ENCODE measurements at places on chromosomes 16 and 17.

GRCh38 chr17:38768417-38768816, 15.9 kb downstream of the PSMB3 start:
- DNase-seq, result no peak

- peak; percentile 37 for DNase-seq
Observed at GRCh38 chr17:3693829-3694231, 2.1 kb downstream of the P2RX5 start.

DNA sequence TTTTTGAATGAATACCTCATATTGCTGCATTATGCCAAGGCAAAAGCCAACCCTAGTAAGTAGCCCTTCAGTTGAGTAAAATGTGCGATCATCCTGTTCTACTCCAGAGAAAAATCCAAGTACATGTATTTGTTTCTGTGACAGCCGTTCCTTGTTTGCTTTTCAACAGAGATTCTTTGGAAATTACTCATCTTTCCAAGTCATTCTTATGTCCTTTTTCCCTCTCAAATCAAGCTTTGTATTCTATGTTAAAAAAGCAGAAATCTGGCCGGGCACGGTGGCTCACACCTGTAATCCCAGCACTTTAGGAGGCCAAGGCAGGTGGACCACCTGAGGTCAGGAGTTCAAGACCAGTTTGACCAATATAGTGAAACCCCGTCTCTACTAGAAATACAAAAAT, 112.9 kb upstream of the HAS3 start:
- DNase-seq, result no peak

- no peak for DNase-seq
Observed at GRCh38 chr16:64416216-64417005, 705.5 kb downstream of the CDH11 start.

DNA sequence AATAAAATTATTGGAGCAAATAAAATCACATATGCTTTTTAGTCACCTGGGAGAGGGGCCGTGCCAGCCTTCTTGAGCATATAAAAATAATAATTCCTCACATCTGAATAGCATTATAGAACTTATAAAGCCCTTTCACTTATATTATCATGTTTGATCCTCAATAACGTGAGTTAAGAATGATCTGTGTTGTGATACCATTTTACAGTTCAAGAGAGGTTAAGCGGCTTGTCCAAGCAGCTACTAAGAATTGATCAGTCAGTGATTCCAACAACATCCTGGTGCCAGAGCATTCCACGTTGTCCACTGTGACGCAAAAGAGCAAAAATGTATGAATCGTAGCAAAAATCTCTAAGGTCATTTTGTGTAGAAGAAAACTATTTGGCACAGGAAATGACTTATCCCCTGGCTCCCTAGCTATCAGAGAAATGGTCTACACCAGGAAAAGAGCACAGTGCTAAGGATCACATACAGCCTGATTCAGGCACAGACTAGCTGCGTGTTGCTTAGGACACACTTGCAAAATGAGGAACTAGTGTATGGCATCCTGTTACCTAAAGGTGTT, 33.0 kb downstream of the ANKFN1 start:
- DNase-seq, result no peak

DNA sequence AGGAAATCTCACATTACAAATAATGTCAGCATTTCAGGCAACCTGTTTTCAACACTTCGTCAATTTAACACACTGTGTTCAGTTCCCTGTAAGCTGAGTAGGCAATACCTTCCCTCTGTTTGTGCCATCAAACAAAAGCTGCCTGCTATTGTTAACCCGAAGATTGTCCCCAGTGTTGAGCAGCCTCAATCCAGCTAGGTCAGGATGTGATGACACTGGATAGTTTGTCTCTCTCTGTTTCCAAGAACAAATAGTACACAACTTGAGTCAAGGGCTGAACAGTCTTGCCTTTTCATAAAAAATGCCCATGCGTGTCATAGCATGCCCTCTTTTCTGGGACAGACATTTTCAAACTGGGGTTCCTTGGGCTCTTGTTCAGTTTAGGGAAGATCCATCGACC, 36.4 kb downstream of the HSD17B2 start:
- DNase-seq, result no peak

DNA sequence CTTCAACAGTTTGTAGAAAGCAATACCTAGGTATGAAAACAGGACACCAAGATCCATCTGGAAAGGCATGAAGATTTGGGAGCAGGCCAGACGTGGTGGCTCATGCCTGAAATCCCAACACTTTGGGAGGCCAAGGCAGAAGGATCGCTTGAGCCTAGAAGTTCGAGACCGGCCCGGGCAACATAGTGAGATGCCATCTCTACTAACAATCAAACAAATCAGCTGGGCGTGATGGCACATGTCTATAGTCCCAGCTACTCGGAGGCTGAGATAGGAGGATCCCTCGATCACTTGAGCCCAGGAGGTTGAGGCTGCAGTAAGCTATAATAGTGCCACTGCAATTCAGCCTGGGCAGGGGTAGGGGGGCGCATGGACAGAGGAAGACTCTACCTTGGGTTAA, 20.3 kb downstream of the LITAF start:
- no peak for DNase-seq

GRCh38 chr16:30953511-30954124, 3.9 kb upstream of the SETD1A start:
- DNase-seq, result peak; percentile 69

- DNase-seq, result no peak
Observed at GRCh38 chr17:32822996-32823395, 53.9 kb downstream of the MYO1D start.

DNA sequence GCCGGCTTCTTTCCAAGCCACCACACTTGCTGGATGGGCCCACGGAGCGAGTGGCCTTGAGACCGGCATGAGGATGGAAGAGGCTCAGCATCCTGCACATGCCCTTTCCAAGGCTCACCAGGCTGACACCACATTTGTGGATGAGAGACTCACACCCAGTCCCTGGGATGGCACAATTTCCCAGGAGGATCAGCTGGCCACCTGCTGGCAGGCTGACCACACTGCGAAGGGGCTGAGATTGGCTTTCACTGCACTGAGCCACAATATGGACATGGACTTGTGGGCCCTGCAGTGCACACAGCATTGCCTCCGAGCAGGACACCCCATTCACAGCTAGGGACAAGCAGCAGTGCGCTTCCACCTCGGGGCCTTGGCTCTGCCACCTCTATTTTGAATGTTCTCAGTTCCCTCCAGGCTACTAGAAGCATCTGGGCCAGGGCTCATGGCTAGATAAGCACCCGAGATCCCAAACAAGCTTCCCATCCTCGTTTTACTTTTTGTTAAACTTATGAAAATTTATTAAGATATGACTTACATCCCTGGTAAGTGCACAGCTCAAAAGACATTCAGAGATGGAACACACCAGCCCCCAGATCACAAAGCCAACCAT, 25.3 kb upstream of the KSR1 start:
- DNase-seq, result no peak

DNA sequence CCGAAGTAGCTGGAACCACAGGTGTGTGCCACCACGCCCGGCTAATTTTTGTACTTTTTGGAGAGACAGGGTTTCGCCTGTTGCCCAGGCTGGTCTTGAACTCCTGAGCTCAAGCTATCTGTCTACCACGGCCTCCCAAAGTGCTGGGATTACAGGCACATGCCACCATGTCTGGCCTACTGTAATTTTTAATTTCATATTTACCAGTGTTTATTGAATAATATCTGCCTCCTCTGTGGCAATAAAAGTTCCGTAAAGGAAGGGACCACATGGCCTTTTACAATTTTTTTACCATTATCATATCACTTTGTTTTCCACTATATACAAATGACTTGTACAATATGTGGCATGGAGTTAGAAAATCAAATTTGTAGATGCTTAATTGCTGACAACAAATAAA, 7.8 kb downstream of the USP31 start:
- no peak for DNase-seq

GRCh38 chr16:72989579-72990551, 58.1 kb downstream of the ZFHX3 start:
- DNase-seq, result no peak

DNA sequence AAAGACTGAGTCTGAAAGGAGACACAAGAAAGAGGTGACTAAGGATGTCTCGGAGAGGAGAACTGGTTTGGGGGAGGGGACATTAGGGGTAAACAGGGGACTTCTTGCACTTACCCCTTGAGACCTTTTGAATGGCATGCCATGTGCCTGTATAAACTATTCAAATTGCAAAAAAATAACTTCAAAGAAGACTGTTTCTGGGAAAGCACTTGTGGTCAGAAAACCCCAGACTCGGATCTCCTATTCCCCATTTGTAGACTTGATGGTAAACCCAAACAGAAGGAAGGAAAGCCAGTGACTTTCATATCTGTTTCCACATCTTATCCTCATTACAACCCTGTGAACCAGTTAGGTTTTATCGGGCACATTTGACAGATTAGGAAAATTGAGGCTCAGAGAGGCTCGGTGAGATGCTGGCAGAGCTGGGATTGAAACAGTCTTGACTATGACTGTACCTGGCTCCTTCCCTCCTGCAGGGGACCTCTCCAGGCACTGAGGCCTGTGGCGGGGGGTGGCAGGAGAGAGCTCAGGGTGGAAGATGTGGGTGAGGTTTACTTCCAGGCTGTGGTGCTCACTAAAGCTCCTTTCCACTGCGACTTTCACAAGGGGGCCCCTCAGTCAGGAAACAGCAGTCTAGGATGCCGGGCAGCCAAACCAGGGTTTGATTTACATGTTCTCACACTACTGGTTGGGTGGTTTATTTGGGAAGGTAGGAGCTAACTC, 30.5 kb upstream of the PLCG2 start:
- DNase-seq, result no peak

DNA sequence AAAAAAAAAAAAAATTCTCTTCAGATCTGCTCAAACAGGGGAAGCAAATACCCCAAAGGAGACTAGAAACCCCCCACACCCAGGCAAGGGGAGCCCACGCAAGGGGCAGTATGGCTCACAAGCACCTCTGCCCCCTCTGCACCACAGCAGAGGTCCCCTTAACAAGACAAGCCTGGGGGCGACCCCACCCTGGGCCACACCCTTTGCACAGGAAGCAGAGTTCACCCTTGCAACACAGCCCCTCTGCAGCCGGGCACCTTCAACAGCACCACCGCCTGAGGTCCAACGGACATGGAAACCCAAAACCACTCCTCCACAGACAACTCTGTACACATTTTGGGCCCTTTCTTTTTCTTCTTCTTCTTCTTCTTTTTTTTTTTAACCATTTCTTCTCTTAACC, 12.8 kb downstream of the AXIN1 start:
- DNase-seq, result no peak

GRCh38 chr16:20611975-20612481, 35.9 kb upstream of the ACSM2B start:
- DNase-seq, result no peak

DNA sequence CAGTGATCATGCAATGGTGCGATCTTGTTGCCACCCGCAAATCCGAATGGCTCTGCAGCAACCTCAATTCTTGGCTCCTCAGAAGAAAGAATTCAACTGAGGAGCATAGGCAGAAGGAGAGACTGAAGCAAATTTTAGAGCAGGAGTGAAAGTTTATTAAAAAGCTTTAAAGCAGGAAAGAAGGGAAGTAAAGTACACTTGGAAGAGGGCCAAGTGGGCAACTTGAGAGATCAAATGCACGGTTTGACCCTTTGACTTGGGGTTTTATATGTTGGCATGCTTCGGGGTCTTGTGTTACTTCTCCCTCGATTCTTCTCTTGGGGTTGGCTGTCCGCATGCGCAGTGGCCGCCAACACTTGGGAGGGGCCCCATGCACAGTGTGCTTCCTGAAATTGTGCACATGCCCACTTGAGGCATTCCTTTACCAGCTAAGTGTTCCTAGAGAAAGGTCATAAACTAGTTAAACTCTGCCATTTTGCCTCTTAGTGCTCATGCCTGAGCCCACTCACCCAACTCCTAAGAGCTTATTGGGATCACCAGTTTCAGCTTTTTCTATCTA, 36.7 kb downstream of the ZNRF1 start:
- no peak for DNase-seq

DNA sequence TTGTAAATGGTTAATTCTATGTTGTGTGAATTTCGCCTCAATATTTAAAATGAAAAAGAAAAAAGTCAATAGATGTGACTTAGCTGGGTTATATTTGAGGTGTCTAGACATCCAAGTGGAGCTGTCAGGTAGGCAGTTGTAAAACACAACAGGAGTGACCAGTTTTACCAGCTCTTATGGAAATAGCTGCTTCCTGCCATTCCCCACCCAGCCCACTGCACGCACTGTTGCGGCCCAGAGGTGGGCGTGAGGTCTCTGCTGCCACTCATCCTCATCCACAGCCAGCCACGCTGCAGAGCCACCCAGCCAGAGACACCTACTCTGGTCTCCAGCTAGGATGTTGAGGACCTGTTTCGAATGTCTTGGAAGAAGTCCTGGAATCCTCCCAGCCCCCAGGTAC, 3.4 kb upstream of the CARD14 start:
- DNase-seq, result no peak

DNA sequence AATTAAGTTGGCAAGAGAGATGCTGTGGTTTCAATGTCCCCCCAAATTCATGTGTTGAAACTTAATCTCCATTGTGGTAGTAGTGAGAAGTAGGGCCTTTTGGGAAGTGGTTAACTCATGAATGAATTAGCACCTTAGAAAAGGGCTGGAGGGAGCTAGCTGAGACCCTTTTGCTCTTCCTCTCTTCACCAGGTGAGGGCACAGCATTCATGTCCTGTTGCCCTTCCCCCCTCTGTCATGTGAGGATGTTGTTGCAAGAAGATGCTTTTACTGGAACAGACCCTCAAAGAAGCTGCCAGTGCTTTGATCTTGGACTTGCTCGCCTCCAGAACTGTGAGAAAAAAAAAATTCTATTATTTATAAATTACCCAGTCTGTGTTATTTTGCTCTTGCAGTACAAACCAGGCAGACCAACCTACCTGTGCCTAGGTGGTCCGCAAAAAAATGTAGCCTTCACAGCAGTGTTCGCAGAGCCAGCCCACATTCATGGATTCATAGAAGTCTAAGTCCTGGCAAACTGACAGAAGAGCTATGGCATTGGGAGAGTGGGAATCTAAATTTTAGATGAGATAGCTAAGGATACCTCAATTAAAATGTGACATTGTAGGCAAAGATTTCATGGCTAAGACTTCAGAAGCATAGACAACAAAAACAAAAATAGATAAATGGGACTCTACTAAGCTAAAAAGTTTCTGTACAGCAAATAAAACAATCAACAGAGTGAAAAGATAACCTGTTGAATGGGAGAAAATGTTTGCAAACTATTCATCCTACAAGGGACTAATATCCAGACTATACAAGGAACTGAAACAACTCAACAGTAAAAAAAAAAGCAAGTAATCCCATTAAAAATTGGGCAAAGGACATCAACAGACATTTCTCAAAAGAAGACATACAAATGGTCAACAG, 32.0 kb upstream of the ABCA5 start:
- DNase-seq, result no peak

- DNase-seq, result no peak
Observed at GRCh38 chr17:72136692-72137091, 15.9 kb downstream of the SOX9 start.
